Germinal center (tissue), 1 donor: ENCODE measurements at places on chromosomes 1 and 21.

- DNase-seq = no peak
These were observed 5.1 kb downstream of the PRXL2B start for GRCh38 chr1:2591581-2592261.

DNA sequence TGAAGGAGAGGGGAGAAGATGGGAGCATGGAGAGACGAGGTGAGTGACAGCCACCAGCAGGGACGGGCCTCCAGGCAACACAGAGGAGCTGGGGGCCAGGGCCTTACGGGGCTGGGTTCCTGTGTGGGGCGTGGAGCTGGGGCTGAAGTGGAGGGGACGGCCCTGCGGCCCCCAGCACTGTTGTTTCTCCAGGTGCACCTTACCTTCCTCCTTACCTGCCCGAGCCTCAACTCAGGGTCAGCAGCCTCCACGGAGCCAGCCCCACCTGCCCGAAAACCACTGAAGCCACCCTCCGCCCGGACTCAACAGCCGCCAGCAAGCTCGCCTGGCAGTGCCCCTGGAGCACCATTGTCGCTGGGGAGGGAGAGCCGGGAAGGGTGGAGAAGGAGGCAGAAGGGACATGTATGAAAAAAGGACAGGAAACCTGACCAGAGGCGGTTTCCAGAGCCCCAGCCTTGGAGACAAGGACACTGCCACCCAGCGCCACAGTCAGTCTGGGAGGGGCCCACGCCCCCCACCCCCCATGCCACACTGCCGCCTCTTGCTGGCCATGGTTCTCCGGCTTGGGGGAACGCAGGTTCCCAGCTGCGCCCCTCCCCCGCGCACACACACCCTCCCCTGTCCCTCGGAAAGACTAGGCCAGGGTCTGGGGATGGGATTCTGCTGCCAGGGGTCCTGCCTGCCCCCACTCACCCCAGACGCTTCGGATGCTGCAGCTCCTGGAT, 10.6 kb downstream of the PLA2G2F start:
- DNase-seq = no peak

- no peak for DNase-seq
These were observed 21.9 kb downstream of the RHEX start for GRCh38 chr1:206074839-206075238.

DNA sequence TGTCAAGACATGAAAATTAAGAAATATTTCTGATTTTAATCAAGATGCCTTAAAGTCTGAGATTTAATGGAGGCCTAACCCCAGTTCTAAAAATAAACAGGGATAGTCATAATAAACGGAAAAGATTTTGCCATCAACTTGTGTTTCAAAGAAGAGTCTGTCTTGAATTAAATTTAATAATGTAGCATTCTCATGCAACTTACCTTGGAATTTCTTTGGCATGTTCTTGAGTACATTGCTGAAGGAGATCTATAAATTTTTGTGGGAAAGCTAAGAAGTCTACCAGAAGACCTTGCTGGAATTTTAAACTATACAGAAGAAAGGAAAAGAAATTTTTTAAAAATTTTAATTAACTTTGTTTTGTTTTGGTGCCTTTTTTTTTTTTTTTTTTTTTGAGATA, 10.6 kb downstream of the SASS6 start:
- no peak for DNase-seq

DNA sequence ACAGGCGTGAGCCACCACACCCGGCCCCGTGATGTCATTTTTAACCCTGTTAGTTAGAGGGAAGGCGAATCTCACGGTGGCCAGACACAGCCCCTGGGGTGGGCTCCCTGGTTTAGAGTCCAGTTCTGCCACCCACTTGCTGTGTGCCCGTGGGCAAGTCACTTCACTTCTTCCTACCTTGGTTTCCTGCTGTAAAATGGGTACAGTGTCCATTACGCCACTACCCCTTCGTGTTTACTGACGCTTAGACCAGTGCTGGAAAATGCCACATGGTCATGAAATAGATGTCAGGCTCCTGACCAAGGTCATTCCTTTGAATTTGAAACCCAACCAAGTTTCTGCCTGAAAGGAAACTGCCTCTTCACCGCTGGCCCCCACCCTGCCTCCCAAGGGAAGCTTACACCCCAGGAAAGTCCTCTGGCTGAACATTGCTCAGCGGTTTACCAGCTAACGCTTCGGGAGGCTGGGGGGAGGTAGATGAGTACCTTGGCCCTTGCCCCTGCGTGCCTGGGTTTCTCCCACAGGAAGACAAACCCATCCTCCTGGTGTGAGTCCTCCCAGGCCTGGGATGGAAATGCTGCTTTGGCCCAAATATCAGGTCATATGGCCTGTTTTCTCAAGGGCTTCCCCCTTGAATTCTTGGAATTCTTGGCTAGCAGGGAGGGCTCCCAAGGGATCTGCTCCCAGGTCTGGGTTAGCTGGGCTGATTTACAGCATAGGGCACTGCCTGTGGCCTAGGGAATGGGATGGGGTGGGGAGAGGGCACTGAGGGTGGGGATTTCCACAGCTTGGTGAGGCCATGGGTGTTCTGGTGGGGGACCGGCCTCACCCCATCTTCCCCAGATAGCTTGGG, 7.6 kb upstream of the AADACL4 start:
- DNase-seq = no peak

DNA sequence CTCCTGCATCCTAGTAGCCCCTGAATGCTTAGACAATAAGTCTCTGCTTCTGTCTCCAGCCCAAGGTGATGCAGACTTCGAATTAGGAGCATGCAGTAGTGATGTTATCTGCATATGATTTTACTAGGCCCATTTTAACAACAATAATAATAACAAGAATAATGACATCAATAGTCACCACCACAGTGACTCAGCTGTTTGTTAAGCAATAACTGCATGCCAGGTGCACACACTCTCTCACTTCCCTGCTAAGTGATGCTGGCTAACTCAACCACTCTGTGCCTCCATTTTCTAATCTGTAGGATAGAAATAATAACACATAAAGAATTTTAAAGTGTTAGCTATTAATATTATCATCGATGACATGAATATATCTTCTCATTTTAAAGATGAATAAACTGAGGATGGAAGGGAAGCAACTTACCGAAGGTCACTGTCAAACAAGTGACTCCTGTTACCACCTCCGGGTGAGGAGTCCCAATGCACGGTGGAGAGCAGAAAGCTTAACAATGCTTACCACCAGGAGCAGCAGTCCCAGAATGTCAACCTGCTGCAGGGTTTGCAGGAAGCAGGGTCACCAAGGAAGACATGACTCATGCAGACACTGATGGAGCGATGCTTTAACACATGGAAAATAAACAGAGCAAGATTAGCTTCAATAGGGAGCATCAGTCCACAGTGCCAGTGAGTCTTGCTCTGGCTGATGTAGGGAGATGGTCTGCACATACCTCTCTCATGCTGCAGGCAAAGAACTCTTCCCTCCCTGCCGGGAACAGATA, 290.2 kb downstream of the SPATA17 start:
- DNase-seq = no peak

- no peak for DNase-seq
These were observed 48.3 kb upstream of the TDRD10 start for GRCh38 chr1:154453574-154454352.

DNA sequence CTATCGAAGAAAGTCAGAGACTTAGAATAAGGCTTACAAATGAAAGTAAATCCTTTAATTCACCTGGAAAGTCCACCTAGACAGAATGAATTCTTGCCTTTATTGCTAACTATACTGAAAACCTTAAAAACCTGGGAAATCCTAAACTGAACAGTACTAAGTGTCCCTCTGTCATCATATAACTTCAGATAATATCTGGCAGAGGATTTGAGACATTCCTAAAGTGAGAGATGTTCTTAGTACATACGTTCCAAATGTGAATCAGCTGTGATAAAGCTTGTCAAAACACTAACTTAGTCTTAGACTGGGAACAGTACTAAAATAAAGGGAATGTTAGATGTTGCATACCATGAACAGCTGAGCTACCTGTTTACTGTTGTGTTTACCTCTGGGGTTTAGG, 121.7 kb downstream of the TNFSF18 start:
- DNase-seq = no peak

- no peak for DNase-seq
These were observed 70.8 kb downstream of the JAK1 start for GRCh38 chr1:64895500-64895899.

DNA sequence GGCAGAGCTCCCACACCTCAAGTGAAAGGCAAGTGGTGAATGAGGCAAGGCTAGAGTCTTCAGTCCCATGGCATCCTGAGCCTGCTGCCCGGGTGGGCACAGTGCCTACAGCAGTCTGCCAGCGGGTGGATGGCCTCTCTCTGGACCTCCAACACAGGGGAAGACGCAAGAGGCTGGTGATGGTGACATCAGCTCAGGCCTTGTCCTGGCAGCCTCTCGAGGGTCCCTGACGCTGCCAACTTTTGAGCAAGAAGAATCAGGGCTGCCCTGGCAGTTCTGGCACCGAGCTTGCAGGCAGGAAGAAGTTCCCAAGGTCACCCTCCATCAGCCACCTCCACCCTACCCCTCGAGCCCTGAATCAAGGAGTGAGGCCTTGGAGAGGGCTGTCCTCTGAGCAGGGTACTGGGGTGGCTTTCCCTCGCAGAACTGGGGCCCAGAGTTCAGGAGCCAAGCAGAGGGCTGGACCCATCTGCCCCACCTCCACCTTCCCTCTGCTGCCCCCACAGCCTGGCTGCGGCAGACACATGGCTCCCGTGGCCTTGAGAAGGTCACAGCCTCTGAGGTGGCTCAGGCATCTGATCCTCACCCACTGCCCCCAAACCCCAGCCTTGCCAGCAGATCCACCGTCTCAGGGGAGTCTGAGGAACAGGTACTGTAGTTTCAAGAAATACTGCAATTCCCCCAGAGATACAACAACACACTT, 5.8 kb downstream of the RAP1GAP start:
- DNase-seq = no peak

DNA sequence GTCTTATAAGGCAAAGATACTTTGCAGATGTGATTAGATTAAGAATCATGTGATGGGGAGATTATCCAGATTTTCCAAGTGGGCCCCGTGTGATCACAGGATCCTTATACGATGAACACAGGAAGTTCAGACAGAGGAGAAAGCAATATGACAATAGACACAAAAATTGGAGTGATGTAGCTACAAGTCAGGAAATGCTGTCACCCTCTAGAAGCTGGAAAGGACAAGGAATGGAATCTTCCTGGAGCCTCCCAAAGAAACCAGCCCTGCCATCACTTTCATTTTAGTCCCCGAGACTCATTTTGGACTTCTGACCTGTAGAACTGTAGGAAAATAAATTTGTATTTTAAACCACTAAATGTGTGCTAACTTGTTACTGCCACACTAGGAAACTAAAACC, 61.9 kb upstream of the C1orf21 start:
- no peak for DNase-seq

DNA sequence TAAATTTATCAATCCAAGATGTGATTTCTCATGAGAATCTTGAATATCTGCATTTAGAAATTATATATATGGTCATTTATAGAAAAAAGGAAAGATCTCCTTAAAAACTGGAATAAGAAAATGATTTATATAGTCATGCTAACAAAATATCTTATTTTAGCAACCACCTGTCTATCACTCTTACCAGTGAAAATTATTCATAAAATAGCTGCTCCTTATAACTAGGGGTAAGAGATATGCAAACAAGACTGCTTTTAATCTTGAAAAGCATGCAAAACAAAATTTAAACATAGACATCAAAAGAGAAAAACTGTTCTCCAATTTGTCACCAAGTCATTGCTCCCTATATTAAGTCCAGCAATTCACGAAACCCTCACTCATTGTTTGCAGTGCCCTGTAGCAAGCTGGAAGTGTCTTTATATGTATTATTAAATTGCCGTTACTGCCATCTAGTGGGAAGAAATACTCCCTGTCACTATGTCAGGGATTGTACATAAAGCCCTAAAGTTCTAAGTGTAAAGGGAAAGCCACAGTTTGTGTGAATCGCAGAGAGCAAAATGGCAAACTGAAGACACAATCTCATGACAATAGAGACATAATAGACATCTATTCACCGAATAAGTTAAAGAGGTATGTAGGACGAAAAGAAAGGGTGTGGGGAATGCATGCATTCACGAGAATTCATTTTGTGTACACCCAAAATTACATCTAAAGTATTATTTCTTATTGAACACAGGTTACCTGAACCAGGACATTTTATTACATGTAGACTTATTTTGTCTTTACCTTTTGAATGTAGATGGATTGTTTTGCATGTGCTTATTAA, 600.5 kb downstream of the USP25 start:
- peak; percentile 2 for DNase-seq

DNA sequence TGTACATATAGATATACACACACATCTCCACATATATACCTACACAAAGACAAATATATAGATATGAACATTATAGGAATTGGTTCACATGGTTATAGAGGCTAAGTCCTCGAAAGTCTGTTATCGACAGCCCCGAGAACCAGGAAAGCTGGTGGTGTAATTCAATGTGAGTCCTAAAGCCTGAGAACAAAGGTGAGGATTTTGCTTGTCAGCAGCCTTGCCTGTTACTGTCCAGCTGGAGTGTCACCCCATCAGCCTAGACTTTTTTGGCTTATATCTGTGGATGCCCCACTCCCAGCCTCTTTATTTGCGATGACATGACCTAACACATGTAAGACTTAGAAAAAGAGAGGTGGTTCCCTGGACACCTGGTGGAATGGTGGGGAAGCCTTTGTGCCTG, 97.0 kb downstream of the GIPC2 start:
- no peak for DNase-seq

DNA sequence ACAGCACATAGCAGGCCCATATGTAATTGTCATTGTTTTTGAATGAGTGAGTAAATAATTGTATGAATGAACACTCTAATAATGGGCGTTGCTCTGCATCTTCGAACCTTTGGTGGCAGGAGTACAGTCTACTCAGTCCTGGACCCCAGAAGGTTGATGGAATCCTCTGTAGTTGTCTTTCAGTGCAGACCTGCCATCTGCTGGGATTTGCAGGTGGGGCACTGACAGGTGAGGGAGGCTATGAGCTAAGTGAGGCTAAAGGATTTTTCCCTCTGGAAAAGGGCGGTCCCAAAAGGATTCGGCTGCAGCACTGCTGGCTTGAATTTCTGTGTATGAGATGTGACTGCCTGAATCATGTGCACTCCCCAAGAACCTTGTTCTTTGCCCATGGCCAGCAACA, 53.4 kb downstream of the PLXNA2 start:
- DNase-seq = no peak

- no peak for DNase-seq
These were observed 35.2 kb downstream of the PEX14 start for GRCh38 chr1:10509809-10510509.

- DNase-seq = no peak
These were observed 51.0 kb downstream of the RUNX3 start for GRCh38 chr1:24878775-24879742.

- DNase-seq = no peak
These were observed 4.2 kb upstream of the BSDC1 start for GRCh38 chr1:32398401-32398800.

DNA sequence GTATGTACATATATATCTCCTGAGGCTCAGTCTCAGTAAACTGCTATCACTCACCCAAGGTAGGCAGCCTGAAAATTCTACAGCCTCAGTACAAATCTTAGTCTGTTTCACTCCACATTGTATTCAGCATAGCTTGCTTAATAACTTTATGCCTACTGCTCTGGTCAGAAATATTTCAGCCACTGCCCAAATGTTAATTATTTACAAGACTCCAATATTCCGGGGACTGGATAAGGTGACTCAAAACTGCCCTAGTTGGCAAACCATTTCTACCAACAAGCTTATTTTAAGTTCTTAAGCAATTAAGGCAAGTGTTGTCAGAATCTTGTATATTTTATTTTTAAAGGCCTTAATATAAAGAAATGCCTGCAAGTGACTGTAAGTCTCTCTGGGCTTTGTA, 114.8 kb downstream of the LRRIQ3 start:
- no peak for DNase-seq

GRCh38 chr21:35703704-35704103, 356.6 kb downstream of the SETD4 start:
- DNase-seq = no peak

- DNase-seq = no peak
These were observed 134.0 kb upstream of the LYPLAL1 start for GRCh38 chr1:219039682-219040154.
